ENCODE measurements at places on chromosomes 1 and 21.

DNA sequence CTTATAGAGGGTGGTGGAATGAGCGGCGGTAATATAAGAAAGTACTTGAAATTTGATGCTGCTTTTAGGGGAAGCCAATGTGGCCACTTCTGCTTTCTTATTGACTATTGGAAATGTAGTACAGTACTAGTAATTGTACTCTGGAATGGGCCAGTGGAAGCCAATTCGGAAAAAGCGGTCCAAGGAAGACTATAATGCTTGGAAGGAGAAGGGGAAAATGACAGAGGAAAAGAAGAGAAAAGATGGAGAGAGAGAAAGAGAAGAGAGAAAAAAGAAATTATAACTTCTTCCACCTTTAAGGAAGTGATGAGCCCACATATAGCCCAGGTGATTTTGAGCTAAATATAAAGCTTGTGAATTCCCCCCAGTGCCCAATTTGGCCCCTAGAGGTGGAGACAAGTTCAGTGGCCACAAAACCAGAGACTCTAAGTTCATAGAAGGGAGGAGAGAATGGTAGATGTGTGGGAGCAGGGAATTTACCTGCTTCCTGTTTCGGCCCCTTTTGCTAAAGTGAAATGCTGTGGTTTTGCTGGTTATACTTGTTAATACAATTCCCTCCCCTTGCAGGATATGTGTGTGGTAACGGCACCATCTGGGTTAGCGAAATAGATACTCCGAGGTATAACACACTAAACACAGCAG, 35.7 kb upstream of the DUSP10 start:
- no peak for DNase-seq

GRCh38 chr1:17121881-17122280, 2.6 kb upstream of the PADI2 start:
- DNase-seq = no peak

DNA sequence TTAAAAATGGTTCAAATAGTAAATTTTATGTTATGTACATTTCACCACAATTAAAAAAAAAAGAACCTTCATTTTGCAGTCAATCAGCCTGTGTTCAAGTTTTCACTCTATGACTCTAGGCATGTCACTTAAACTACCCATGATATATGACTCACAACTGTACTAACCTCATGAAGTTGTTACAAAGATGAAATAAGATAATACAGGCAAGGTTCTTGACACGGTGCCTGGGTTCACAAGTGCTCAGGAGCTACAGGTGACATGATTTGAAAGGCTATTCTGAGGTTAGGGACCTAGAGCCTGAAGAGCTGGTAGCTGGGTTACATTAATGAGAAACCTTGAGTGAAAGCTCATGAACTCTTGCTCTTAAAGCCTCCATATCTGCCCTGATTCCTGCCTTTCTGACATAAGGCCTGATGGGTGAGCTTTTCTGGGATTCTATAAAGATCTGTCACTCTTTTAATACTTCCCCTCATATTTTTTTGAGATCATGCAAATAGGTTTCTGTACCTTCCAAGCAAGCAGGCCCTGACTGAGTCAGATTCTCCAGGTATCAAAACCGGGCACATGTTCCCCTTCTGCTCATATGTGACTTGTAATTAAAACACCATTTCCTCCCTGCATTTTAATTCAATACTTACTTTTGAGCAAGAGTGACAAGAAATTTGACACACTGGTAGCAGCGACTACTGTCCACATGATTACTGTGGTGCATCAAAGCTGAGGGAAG, 34.0 kb downstream of the PCSK9 start:
- no peak for DNase-seq

DNA sequence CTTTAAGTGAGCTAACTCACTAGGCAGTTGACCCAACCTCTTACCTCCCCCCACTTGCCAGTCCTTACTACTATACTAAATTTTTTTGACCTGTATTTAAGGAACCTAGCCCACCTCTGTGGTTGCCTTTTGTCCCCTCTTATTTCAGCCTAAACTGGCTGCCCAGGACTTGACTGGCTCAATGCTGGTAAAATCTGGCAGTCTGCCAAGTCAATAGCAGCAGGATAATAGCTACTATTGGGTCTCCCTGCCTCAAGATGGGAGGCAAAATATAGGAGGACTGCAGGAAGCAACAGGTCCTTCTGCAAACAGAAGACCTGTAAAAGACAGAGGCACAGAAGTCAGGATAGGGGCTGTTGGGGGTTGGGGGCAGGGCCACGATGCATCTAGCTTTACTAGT, 144.2 kb upstream of the POGK start:
- DNase-seq = no peak

DNA sequence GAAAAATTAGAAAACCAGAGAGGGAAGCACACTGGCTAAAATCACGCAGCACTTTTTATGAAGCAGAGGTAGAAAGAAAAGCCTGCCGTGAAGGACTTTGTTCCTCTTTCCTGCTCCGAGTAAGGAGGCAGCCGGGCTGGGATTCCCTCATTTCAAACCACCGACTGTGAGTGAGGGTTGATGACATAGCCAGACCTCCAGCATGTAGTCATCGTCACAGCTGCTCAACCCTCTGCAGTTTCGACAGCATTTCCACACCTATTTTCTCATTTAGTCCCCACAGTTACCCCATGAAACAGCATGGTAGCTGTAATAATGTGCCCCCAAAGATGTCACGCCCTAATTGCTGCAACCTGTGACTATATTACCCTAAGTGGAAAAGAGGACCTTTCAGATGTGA, 35.3 kb downstream of the FCRL5 start:
- DNase-seq = no peak

GRCh38 chr21:26120828-26121227, 49.7 kb downstream of the APP start:
- no peak for DNase-seq

- DNase-seq = no peak
These were observed 63.1 kb downstream of the PTGFR start for GRCh38 chr1:78553859-78554258.

DNA sequence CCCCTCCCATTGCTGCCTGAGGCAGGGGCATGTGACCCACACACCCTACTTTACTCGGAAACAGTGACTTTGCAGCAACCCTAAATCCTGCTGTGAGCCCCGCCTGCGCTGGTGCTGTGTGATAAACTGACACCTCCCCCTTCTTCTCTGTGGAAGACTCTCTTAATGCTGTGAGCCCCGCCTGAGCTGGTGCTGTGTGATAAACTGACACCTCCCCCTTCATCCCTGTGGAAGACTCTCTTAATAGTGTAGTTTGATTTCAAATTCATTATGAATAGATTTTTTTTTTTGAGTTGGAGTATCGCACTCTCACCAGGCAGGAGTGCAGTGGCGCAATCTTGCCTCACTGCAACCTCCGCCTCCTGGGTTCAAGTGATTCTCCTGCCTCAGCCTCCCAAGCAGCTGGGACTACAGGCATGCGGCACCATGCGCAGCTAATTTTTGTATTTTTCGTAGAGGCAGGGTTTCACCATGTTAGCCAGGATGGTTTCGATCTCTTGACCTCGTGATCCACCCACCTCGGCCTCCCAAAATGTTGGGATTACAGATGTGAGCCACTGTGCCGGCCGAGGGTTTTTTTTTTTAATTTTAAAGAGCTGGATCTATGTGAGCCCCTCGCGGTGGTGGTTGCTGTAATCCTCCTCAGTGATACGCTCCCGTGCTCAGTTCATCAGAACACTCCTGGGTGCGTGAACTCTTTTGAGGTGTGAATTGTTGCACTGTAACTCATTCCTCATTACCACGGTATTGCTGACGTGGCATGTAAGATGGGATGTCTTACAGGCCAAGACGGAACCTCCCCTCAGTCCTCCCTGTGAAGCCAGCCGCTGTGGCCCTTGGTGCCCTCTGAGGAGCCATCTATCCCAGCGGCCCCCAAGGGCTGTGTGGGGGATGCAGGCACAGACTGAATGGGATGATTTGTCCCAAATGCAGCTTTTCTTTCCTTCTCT, 60.3 kb downstream of the GALNT2 start:
- DNase-seq = no peak
